ENCODE measurements at places on chromosomes 2 and 18. TPM values are rescaled to one million over a fixed set of nuclear protein-coding genes. Genes with fewer than 3 reads are reported as not detected.

ARL5A gene
- 74.5 TPM for polyA plus RNA-seq

DNA sequence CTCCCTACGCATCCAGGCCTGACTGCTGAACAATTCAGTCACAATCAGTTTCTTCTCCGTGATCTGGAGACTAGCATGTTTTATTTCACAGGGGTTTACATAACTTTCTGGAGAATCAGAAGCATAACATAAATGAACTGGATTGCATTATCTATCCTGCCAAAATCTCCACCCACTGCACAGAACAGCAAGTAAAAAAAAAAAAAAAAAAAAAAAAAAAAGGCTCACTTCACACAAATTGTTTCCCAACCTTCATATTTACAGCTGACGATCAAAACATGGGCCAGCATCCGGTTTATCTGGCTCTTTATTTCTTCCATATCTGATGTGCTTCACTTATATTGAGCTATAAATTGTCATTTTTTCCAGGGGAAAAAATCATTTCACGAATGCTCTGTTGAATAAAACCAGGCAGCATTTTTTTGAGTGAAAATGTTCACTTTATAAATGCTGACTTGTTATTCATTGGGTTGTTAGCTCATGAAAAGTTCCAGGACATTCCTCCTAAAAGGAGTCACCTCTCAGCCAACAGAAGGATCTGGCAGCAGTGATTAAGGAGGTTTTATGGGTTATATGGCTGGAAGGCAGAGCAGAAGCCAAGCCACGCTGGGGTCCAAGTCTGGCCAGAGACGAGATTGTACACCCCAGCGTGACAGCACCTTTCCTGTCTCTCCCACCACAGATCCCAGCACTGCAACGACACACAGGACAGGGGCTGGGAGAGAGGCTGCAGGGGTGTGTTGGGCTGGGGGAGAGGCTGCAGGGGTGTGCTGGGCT lies 51.2 kb upstream of the GLI2 start:
- H3K36me3 ChIP-seq: no peaks in the 10 kb centered on the region
- no peak overlapping the region for H3K27ac ChIP-seq
- no peaks in the 10 kb centered on the region for H3K4me1 ChIP-seq

DNA sequence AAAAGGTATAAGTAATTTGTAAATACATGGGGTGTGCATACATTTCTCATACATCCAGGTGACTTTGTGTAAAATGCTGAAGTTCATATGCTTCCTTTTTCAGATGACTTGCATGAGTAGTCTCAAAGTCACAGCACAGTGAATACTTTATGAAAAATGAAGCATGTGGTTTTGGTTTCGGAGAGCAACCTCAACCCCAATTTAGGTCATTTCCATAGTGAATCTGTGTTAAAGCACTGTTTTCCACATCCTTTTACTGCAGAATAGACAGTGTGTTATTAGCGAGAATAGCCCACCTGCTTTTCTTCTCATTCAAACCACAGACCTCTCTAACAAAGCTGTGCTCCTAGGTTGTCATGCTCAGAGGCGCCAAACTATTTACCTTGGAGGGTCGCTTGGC lies 204.4 kb upstream of the RASGRP3 start:
- no peaks in the 10 kb centered on the region for H3K4me1 ChIP-seq
- no peaks in the 10 kb centered on the region for H3K36me3 ChIP-seq
- no peaks in the 10 kb centered on the region for H3K27me3 ChIP-seq
- DNase-seq: no peak
- no peak overlapping the region for H3K27ac ChIP-seq

- no peaks in the 10 kb centered on the region for H3K4me1 ChIP-seq
- H3K27me3 ChIP-seq: no peaks in the 10 kb centered on the region
- no peaks in the 10 kb centered on the region for H3K36me3 ChIP-seq
- no peak overlapping the region for H3K4me3 ChIP-seq
Measured at GRCh38 chr18:53952700-53953099, 271.8 kb downstream of the MBD2 start.

GRCh38 chr2:189465478-189465877 lies 24.2 kb downstream of the WDR75 start:
- no peaks in the 10 kb centered on the region for H3K4me1 ChIP-seq
- DNase-seq: no peak
- H3K27ac ChIP-seq: peak overlapping the region; percentile 13
- no peak overlapping the region for H3K4me3 ChIP-seq
- H3K27me3 ChIP-seq: no peaks in the 10 kb centered on the region
- H3K36me3 ChIP-seq: peaks cover 98% of the 10 kb centered on the region

SULT1C3 gene
- not detected for polyA plus RNA-seq

DNA sequence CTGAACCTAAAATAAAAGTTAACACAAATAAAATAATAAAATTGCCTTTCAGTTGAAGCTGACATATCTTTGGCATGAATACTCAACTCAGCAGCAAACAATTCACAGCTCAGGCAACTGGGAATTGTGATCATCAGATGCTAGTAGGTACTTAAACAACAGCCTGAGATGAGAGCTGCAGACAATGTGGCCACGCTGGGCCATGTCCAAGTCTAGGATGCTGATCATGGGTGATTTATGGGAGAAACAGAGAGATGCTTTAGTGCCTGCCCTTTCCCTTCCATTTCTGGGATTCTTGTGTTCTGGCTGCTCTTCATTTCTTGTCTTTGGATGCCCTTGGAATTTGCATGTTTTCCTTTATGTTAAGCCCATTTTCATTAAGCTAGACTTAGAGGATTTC lies 212.4 kb upstream of the CWC22 start:
- no peak for DNase-seq
- no peak overlapping the region for H3K27ac ChIP-seq
- H3K4me1 ChIP-seq: no peaks in the 10 kb centered on the region
- H3K4me3 ChIP-seq: no peak overlapping the region
- H3K27me3 ChIP-seq: no peaks in the 10 kb centered on the region

CHRNA1 gene
- not detected for polyA plus RNA-seq
